ENCODE measurements at places on chromosomes 5 and 9.

DNA sequence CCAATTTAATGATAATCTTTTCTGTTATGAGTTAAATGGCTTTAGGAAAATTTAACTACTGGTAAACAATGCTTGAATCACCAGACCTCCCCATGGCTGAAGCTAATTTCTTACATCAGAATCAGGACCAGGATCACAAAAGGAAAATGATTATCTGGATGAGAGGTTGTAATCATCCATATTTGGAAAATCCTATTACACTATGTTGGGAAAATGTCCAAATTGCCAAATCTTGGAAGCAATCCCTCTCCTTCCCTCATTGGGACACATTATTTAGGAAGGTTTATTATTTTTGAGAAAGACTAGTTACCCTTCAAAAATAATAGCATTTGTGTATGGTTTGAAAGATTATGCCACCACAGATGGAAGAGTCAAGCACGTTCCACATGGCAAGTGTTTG is 130.7 kb upstream of the MINAR2 start:
- no peak for DNase-seq

GRCh38 chr5:129112295-129112694 is 17.7 kb downstream of the ISOC1 start:
- no peak for DNase-seq

GRCh38 chr5:72109625-72110024 is 2.4 kb downstream of the MAP1B start:
- DNase-seq = no peak

GRCh38 chr9:18314316-18314715 is 159.6 kb upstream of the ADAMTSL1 start:
- DNase-seq = no peak

GRCh38 chr5:149411738-149412519 is 32.8 kb upstream of the IL17B start:
- DNase-seq = no peak
